ENCODE measurements at places on chromosomes 6 and 20.

DNA sequence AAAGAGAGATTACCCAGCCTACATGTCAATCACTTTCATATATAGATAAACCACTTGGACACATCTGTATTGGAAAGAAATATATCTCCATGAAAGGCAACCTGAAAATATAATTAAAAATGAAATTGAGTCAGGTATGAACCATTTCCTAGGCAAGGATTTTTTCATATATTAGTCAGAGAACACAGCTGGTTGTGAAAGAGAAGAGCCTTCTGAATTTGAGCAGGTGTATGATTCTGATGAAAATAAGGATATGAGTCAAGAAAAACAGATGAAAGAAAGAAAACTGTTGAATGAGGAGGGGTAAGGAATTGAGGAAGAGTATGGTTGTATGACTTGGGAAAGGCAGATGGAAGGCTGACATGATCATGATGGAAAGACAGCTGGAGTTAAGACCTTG lies 441.1 kb downstream of the HAO1 start:
- no peak for DNase-seq

DNA sequence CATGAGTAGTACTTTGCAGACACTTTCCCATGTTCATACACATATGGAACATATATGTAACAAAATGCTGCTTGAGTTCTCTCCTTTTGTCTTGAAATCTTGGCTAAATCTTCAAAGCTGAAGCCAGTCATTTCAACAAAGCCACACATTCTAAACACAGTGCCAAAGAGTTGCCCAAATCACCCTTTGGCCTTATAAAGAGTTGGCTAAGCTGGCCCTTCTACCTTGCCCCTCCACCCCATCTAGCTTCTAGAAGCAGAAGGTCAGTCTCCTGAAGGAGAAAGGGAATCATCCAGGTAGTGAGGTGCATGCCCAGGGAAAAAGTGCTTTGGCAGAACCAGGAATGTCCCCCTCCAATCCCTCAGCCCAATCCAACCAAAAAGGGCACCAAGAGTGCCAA lies 58.3 kb downstream of the ALDH8A1 start:
- DNase-seq, result no peak

- DNase-seq, result no peak
Observed at GRCh38 chr6:152471456-152472265, 165.5 kb downstream of the SYNE1 start.

DNA sequence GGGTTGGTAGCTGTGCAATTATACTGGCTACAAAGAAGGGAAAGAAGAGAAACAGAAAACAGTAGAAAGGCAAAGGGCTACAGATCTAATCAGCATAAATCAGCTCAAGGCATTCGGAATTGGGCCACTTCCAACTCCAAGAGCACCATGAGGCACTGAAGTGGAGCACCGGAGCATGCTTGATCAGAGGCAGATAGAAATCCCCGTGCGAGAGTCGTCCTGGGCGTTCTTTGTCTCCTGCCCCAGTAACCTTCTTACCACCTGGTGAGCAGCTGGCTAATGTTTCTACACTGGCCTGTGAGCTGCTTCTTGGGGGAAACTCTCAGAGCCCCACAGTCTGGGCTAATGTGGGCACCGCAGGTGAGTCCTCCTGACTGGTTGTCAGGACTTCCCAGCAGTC lies 16.7 kb downstream of the NEDD9 start:
- DNase-seq, result no peak

GRCh38 chr20:11810311-11811083 lies 107.2 kb upstream of the BTBD3 start:
- DNase-seq, result no peak

- DNase-seq, result peak; percentile 84
Observed at GRCh38 chr6:81766482-81767069, 14.1 kb upstream of the TENT5A start.

DNA sequence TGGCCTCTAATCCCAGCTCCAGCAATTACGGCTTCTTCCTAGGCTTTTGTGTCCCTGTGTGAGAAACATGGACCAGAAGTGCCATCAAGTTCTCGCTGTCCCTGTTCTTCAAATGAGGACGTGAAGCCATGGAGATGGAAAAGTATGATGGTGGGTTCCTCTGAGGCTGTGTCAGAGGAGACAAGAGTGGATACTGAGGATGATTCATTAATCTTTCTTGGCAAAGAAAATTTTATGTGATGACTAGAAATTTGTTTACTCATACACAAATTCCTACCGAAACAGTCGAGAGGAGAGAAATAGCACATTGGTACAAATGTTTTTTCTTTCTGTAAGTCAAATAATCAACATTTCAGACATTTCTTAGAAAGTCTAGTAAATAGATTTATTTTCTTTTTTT lies 35.0 kb upstream of the PNRC1 start:
- no peak for DNase-seq

DNA sequence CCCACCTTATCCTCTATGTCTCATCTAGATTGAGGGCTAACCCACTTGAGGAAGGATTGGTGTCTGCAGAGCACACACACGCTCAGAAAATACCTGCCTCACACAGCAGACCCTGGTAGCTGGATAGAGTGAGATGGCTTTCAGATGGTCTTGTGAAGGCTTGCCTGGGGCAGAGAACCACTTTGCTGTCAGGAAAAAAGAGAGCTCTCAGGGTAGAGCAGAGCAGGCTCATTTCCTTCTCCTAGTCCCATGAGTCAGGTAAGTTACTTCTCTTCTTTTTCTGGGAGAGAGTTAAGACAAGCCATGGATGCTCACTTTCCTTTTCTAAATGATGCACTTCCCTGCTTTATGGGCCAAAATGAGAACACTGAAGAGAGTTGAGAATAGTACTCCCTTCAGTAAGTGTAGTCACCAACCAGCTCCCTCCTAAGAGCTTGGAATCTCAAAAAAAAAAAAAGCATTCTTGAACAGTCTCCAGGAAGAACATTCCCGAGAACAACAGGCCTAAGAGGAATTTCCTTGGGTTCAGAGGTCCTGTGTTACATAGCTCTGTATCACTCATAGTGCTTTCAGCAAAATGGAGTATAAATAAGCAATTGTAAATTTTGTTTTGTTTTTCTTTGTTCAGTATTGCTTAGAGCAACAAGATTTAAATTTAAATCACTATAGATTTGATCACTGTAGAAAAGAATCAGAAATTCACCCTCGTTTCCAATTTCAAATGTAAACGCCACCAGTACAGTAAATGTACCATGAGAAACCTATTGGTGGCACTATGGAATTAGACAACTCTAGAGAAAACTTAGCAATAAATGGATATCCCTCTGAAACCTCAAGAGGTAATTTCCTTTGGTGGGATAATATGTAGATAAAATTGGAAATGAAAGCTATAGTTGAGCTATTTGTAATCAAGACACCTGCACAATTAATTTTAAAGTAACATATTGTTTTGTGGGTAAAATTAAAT lies 530.3 kb downstream of the RFPL4B start:
- DNase-seq, result peak; percentile 37

- DNase-seq, result no peak
Observed at GRCh38 chr20:18637224-18637623, 49.4 kb downstream of the DTD1 start.

- DNase-seq, result no peak
Observed at GRCh38 chr6:148383658-148384368, 41.2 kb downstream of the SASH1 start.

DNA sequence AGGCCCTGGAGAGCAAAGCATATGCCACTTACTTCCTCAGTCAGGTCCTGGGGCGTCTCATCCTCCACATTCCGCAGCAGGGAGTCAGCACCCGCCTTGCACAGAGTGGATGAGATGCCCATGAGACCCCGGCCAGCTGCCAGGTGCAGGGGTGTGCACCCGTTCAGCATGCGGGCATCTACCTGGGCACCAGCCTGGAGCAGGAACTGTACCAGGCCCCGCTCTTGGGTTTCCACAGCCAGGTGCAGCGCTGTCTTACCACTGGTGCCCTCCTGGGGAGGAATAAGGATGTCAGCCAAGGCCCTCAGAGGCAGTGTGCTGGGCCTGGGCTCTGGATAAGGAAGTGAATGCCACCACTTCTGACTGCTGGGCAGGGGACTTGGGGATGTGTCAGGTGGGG lies 2.7 kb upstream of the SLC35B2 start:
- DNase-seq, result no peak

- DNase-seq, result peak; percentile 79
Observed at GRCh38 chr6:77463308-77463860, at the start of gene HTR1B. Gene HTR1B, minus strand, starts transcription at chr6:77463491. Its CDS starts 88 bp downstream, at chr6:77463403.

- DNase-seq, result no peak
Observed at GRCh38 chr6:56567501-56567900, 75.2 kb downstream of the DST start.

GRCh38 chr6:52649536-52650160 lies 21.3 kb upstream of the TMEM14A start:
- no peak for DNase-seq

- no peak for DNase-seq
Observed at GRCh38 chr20:24469116-24469893, at the start of gene SYNDIG1. Gene SYNDIG1, plus strand, starts transcription at chr20:24469629. Its CDS starts 73,469 bp downstream, at chr20:24543098.

- DNase-seq, result no peak
Observed at GRCh38 chr20:1062334-1063010, 55.9 kb upstream of the PSMF1 start.

- DNase-seq, result no peak
Observed at GRCh38 chr20:60634491-60635172, 617.4 kb upstream of the CDH4 start.

DNA sequence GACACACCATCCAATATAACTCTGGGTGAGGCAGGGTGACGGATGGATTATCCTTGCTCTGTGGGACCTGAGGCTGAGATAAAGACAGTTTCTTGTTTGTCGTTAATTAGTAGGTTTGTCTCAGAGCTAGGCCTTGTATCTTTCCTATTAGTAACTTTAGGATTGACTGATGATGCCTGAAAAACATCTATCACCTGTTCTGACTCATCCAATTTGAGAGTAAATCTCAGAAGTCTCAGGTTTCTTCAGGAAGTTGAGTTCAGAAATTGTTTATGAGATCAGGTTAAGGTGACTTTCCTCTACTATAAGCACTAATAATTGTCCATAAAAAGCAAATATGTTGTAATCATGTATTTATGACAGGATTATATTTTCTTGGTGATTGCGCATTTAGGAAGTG lies 129.5 kb upstream of the SUPT3H start:
- DNase-seq, result no peak

DNA sequence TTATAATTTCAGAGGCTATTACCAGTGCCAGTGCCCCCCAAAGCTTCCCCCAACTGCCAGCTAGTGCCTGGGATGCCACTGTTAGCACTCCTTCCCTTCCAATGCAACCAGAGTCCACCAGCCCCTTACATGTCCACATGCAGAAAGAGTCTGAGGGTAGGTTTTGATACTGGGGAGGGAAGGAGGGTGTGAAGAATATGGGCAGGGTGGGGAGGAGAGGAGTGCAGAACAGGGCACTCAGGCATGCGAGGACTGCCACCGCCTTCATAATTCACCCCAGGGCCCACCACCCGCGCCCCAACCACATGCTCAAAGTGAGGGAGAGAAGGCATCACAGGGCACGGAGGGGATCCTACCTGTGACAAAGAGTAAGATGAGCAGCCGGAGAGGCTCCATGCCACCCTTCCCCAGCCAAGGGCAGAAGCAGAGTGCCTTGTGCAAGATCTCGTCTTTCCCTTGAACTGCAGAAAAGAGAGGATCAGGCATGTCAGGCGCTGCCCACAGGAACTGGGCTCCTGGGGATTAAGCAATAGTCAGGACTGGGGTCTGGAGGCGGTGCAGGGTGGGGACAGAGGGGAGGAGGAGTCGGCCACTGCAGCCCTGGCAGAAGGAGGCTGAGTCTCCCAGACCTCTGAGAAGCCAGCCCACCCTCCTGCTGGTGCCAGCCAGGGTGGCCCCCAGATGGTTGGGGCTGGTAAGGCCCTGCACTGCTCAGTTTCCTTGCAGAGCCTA lies at the start of gene TREM2:
TREM2 (minus strand) TSS at position 430 of the 732 bp plus-strand sequence; CDS start at position 396, 34 bp downstream.
- no peak for DNase-seq

DNA sequence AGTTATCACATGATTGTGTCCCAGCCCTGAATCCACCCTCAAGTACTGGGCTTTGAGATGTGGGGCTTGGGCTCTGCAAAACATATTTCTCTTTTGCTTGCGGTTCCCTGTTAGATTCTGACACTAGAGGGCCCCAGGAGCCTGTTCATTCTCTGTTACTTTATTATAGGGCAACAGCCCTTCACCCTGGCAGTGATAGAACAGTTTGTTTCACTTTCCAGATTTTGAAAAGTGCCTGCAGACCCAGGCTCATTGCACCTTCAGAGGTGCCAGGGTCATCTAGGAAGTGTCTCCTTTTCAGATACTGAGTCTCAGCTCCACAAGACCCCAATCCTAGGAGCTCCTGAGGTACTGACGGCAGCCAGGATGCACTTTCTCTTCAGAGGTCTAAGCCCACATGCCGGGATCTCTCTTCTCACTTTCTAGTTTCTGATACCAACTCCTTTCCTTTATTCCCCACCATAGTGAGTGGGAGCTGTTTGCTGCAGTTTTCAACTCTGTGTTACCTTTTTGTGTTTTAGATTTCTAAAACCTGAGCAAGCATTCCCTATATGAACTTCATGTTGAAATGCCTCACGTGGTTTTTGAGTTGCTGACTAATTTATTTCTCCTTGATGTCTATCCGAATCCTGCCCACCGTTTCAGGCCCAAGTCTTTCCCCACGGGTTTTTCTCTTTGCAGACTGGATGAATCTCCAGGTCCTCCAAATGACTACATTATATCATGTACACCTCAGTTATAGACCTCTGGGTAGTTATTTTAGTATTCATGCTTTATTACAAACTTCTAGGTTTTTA lies 10.9 kb downstream of the ABT1 start:
- DNase-seq, result peak; percentile 88

DNA sequence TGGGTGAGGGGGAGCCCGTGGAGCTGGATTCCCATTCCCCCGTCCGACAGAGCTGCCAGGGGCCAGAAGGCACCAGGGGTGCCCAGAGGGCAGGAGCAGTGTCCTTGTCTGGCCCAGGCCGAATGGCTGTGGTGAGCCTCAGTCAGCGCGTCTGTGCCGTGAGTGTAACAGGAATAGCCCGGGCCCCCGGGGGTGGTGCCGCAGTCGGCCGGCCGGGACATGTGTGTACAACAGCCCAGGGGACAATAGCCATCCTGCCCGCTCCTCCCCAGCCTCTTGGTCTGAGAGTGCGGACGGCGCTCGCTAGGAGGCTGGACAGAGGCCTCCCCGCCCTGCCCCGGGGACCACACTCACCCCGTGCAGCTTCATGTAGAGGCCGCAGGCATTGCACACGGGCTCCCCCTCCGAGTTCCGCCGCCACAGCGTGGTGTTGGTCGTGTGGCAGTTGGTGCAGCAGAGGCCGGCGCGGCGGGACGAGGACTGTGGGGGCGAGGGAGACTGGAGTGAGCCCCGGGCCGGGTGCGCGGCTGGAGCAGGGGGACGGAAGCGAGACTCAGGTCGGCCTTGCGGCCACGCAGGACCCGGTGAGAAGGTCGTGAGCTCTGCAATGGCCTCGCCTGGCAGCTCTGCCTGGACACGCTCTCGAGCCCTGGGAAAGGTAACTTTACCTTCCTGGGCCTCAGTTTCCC lies 9.6 kb downstream of the GATA5 start:
- DNase-seq, result no peak

DNA sequence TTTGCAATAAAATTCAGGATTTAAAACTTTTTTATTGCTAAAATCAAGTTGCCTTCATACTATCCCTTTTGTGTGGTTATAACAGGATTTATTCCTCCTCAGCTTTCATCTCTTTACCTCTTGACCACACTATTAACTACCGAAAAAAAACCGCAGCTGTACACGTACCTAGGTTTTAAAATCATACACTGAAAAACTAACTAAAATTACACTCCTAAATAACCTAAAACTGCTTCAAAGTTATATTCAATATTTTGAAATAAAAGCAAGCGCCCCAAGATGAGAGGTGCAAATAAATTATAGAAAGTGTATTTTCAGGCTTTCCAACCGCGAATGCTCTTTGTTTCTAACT lies 1.4 kb downstream of the MPC1 start:
- DNase-seq, result no peak

- DNase-seq, result no peak
Observed at GRCh38 chr20:33522256-33522820, 32.4 kb downstream of the CBFA2T2 start.

GRCh38 chr6:84453499-84453898 lies 226.1 kb upstream of the CEP162 start:
- no peak for DNase-seq
